ENCODE measurements at places on chromosomes 2 and 18. TPM values are rescaled to one million over a fixed set of nuclear protein-coding genes. Genes with fewer than 3 reads are reported as not detected.

- no peak for DNase-seq
These were observed 142.4 kb upstream of the AQP4 start for GRCh38 chr18:27007880-27008279.

- no peak for DNase-seq
These were observed 282.6 kb downstream of the CPS1 start for GRCh38 chr2:210839034-210839433.

GRCh38 chr2:17057109-17058017 lies 391.7 kb upstream of the CYRIA start:
- DNase-seq: no peak

DNA sequence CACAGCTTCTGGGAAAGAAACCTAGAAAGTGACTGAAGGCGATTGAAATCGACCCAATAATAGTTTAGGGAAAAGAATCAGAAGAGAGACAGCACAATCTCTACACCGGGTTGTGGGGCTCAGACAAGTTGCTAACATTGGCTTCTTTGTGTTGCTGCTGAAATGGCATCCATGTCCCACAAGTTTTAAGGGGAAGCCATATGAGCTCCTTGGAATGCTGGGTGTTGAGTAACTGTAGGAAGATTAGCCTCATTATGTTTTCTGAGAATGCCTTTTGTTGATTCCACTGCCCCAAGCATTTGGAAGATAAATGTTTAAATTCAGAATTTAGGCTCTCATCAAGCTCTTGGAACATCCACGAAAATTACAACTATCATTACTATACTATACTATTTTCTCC lies 73.4 kb upstream of the NEUROD1 start:
- DNase-seq: no peak

DNA sequence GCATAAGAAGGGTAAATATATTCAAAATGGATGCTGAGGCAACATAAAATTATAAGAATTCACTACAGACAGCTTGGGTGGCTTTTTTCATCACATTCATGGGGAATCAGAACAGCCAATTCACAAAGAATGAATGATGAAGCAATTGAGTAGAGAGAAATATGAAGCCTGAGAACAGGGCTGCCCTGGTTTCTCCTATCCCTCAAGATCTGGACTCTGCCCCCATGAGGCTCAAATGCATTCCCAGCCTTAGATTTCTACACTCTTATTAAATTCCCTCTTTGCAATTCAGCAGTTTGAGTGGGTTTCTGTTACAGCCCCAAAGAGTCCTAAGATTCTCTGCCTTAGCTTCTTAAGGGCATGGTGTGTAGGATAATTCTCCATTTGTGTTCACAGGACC lies 172.5 kb downstream of the MAIP1 start:
- no peak for DNase-seq

DNA sequence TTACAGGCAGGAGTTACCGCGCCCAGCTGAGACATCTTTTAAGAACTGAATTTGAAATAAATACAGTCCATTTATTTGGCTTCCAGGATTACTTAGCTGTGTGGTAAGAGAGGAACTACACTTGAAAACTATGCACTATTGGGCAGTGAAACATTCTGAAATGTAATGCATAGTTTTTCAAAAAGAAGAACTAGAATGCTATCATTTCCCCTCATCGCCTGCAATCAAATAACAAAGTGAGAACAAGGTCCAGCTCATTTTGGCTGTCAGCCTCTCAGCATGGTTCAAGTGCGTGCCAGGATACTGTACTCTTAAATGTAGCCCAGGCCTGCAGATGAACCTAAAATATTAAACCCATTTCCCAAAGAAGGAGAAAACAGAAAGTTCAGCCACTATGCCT lies 76.6 kb upstream of the ARL5A start:
- no peak for DNase-seq

DNA sequence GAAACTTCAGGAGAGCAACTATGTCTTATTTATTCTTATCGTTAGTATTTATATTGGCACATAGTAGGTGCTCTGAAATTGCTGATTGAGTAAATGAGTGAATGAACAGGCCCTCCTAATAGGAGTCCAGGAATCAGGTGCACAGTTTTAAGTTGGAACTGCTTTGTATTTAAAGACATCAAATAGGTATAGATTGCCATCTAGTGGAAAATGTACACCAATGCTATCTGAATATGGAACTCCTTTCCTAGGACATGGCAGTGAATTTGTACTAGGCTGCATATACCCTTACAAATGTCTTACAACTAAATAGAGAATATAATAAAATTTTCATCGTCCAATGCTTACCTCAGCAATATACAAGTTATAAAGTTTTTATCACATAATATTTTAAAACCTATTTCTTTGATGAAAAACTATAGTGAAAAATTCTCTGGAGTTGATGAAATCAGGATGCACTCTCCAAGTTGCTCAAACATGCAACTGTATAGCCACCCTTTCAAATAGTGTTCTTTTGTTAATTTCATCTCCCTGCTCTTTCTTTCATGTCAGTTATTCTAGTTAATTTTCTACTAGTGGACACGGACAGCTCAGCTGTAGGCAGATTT lies 318.9 kb upstream of the SYT4 start:
- no peak for DNase-seq

DNA sequence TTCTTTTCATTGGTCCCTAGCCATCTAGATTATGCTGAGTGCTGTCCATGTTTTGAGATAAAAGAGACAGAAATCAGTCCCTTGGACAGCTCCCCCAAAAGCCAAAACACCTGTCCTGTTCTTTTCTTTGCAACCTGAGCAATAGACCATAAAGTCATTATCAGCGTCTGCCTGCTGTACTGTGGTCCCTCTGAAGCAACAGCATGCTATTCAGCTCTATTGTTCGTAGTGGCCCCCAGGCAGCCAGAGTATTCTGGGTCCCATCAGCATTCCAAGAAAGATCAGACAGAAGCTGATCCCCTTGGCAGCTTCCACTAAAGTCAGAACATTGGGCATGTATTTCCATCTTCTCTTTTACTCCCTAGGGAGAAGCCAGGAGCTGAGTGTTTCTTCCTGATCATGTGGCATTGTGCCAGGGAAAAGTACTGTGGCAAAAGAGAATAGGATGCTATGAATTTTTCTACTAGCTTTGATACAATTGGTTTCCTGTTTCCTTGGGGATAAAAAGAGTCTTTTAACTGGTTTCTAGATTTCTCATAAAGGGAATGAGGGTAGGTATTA lies 33.6 kb upstream of the ZSWIM2 start:
- DNase-seq: no peak

DNA sequence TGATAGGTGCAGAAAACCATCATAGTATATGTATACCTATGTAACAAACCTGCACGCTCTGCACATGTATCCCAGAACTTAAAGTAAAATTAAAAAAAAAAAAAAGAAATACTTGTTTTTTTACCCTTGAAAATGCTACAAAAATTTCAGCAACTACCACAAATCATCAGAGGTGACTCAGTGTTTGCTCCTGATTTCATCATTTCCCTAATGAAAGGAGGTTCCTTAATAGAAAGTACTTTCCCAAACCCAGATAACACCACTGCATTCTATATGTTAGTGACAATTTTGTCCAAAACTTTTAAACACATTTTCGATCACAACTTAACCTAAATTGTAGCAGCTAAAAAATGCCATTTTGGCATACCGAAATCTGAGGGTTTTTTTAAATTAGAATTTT lies 163.3 kb downstream of the SLC39A10 start:
- DNase-seq: no peak

GRCh38 chr2:241814643-241815476 lies 5.9 kb downstream of the NEU4 start:
- no peak for DNase-seq

DNA sequence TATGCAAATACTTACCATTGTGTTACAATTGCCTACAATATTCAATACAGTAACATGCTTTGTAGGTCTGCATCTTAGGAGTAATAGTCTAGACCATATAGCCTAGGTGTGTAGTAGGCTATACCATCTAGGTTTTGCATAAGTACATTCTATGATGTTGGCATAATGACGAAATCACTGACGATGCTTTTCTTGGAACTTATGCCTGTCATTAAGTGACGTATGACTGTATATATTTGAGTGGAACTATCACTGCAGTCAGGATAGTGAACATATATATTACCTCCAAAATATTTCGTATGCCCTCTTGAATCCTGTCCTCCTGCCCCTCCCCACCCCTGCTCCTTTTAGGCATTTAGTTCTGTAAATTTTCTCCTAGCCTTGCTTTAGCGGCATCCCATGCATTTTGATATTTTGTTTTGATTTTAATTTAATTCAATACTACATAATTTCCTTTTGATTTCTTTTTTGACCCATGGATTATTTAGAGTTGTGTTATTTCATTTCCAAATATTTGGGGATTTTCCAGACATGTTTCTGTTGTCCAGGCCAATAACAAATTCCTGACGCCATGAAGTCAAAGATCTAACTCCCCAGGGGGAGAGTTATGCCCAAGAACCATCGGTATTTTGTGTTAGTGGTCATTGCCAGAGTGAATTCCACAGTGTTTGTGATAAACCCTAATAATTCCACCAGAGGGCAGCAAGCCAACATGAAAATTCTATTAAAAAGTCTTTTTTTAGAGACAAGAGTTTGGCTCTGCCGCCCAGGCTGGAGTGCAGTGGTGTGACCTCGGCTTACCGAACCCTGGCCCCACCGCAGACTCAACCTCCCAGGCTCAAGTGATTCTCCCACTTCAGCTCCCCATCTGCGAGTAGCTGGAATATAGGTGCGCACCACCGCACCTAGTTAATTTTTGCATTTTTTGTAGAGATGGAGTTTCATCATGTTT lies 24.2 kb upstream of the CASP8 start:
- peak; percentile 90 for DNase-seq

DNA sequence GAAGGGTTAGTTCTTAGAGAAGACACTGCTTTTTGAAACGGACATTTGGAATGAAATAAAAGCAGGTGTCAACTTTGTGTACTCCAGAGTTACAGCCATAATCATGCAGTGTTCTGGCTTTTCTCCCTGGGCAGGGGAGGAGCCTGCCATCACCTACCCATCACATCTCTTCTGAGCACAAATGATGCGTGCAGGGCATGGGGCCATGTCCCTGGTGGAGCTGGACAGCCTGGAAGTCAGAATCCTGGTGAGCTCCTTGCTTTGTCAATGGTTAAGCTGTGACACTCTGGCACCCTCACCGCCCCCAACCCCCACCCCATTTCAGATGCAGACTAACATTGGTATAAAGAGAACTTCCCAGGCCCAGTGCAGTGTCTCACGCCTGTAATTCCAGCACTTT lies 53.1 kb downstream of the PDCL3 start:
- no peak for DNase-seq

GRCh38 chr2:8270699-8271098 lies 411.2 kb upstream of the ID2 start:
- no peak for DNase-seq

- no peak for DNase-seq
These were observed 1049.2 kb upstream of the ZEB2 start for GRCh38 chr2:145569108-145569507.

DNA sequence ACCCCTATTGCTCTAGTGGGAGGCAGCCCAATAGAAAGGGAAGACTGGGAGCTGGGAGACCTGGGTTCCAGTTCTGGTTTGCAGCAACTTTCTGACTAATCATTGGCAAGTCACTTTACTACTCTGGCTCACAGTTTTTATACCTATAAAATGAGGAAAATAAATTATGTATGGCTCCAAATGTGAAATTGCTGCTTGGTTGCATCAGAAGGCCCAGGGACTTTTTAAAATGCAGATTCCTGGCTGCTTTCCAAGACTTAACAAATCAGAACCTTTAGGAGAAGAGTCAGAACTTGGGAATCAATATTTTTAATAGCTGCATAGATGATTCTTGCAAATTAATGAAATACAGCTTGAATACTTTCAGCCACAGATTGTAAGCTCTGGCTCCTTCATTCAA lies 943.9 kb downstream of the EPHA4 start:
- no peak for DNase-seq

DNA sequence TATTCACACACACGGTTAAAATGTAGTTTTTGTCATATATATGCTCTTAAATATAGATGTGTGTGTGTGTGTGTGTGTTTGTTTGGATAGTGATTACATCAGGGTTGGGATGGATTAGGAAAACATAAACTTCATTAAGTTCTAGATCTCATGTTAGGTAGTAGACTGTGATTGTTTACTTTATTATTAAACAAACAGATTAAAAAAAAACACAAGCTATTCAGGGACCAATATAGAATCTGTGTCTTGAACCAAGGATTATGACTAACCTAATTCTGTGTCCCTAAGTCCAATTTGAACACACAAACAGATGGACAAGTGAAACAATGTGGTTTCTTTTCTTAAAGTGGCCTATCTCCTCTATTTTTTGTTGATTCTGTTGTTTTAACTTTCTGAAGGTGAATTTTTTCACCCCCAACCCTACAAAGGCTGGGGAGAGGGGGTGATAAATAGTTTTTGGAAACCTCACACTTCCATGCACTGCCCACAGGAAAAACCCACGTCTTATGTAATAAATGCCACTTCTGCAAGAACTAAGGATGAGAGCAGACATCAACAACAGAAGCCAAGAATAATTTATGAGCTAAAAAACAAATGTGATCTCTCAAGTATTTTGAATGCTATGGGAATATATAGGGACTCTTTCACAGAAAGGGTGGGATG lies 40.7 kb downstream of the IL1R2 start:
- DNase-seq: no peak

- DNase-seq: no peak
These were observed 46.3 kb downstream of the EMX1 start for GRCh38 chr2:72963423-72964145.

DNA sequence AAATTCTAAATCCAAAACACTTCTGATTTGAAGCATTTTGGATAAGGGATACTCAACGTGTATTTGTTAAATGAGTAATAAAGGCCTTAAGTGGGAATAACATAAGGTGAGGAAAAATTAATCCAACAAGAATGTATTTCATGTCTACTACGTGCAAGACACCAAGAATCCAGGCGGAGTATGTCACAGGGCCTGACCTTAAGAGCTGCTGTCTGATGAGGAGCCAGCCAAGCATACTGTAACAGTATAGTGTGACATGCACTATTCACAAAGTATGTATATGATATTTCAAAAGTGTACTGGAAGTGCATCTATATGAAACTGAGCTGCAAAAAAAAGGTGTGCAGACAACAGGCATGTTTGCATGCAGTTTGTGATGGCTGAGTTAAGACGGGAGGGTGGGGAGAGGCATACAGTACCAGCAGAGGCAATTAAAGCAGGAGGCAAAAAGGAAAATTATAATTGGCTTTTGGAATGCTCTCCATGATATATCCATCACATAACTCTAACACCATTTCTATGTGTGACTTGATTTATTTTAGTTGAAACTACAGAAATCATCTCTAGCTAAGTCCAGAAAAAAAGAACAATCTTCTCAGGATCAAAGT lies 18.2 kb downstream of the IWS1 start:
- DNase-seq: peak; percentile 35

Gene UGT1A4
- total RNA-seq: not detected

Gene PPP3R1
- total RNA-seq: 83.8 TPM

Gene CFAP221
- not detected for total RNA-seq

Gene CCDC74B
- 1.4 TPM for total RNA-seq

Gene TEX44
- not detected for total RNA-seq

Gene C1QL2
- total RNA-seq: not detected

Gene ATG4B
- total RNA-seq: 109 TPM

Gene SAG
- not detected for total RNA-seq

Gene MEIS1
- not detected for total RNA-seq

Gene ABCB11
- total RNA-seq: not detected

Measured in activated CD4-positive, alpha-beta T cell treated with anti-CD3 and anti-CD28 coated beads, Interleukin-2, amount 10 ng/mL, durations not matched to agents 24 days and 14 days (primary cell).